ENCODE measurements at places on chromosomes 13 and 19.

DNA sequence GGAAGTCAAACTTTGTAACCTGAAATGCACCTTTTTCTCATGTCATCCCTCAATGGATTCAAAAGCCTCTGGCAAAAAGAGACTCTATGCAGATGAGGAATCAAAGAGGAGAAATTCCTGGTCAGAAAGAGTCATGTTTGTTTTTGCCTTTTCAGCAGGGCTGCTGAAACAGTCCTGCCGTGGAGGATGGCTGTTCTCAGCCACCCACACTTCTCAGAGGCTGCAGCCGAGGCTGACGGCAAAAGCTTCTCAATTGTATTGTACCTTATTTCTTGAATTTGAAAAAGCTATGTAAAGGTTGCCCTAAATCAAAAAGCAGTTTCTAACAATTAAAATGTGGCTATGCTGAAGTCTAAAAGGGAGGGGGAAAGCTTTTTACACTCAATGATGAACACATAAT lies 385.3 kb downstream of the KCTD12 start:
- DNase-seq = no peak

DNA sequence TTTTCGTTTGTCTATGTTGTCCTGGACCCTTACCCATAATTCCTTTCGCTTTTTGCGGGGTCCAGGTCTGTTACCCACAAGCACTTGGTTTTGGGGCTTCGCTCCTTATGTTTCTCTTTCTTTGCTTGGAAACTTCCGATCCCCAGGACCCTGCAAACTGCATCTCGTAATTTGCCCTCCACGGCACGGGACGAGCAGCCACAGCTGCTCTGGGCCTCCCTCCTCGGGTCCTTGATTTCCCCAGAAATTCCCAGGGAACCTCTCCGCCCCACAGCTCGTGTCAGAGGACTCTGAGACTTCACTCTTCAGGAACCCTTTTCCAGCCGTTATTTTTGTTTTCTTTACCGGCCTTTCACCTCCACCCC lies 599 bp downstream of the SNRNP70 start:
- DNase-seq = no peak

- no peak for DNase-seq
Measured at GRCh38 chr13:57611969-57612368, 19.6 kb upstream of the PCDH17 start.

- DNase-seq = no peak
Measured at GRCh38 chr13:46160065-46160464, 21.9 kb downstream of the LCP1 start.

DNA sequence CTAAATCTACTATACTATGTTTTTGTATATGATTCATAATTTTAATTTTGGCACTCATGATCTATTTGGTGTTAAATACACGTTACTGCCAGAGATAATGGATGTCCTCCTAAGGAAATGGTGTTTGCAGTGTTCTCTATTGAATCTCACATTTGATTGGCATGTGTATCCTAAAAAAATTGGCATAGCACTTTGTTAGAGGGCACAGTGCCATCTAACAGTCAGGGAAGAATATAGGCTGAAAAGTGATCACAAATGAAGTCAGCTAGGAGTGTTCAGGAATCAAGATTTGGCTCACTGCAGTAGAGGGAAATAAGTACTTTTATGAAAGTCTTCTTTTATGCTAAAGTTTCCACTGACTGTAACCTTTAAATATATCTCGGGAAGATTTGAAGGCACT lies 624.6 kb downstream of the GPC6 start:
- DNase-seq = no peak

DNA sequence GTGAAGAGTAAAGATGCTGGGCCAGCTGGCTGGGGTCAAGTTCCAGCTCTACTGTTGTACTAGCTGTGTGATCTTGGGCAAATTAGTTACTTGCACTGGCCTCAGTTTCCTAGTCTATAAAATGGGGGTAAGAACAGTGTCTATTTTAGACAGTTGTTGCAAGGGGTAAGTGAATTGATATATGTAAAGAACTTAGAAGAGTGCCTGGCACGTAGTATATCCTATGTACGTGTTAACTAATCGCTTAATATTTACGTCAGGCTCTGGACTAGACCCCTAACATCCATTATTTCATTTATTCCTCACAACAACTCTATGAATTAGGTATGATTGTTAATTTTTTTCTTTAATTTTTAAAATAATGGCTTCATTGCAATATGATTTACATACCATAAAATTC lies 3.7 kb upstream of the LCP1 start:
- DNase-seq = no peak

Data from hematopoietic multipotent progenitor cell treated with erythropoietin and hydrocortisone succinate and interleukin-3 and kit ligand, for 15 days (in vitro differentiated cells).